ENCODE measurements at places on chromosomes 5 and 9. TPM values are rescaled to one million over a fixed set of nuclear protein-coding genes. Genes with fewer than 3 reads are reported as not detected.
A peak's percentile ranks its signal among the peaks of the same experiment; 100 is the strongest.

The KIAA1958 gene
- 51.9 TPM for total RNA-seq

The TSSK1B gene
- not detected for total RNA-seq

GRCh38 chr5:137366526-137366925 is 132.6 kb downstream of the SPOCK1 start:
- DNase-seq, result no peak

- DNase-seq, result peak; percentile 86
These were observed at the start of gene WNK2 for GRCh38 chr9:93183663-93184431. WNK2 (plus strand) TSS chr9:93184139; CDS start chr9:93184930, 791 bp downstream.

The HTR1A gene
- not detected for total RNA-seq

DNA sequence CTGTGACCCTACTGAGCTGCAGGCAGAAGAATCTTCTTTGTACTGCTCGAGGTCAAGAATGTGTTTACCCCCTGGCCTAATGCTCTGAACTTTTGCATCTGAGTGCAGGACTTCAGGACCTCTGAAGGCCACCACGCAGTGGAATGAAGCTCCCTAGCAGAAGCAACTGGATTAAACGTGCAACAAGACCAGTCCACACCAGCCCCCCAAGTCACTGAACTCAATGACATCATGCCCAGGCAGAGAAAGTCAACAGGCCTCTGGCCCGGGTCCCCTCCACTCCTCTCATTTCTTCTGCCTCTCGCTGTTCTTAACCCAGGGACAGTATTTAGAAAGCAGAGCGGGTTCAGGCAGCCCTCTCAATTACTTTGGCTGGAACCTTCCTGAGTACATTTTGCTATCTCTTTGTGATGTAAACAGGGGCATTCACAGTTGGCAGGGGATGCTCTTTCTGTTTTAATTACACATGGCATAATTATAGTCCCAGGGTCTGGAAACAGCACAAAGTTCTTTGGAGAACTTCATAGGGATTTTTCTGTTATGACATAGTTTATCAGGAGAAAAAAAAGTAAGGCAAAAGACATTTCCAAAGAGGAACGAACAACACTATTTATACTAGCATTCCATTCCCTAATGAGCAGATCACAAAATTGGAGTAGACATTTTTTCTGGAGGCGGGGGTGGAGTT is 108.2 kb upstream of the SPATA31D4 start:
- peak; percentile 78 for DNase-seq

- DNase-seq, result no peak
These were observed 163.8 kb upstream of the RFX3 start for GRCh38 chr9:3689555-3689954.

The DNAH5 gene
- total RNA-seq, result 2.5 TPM

DNA sequence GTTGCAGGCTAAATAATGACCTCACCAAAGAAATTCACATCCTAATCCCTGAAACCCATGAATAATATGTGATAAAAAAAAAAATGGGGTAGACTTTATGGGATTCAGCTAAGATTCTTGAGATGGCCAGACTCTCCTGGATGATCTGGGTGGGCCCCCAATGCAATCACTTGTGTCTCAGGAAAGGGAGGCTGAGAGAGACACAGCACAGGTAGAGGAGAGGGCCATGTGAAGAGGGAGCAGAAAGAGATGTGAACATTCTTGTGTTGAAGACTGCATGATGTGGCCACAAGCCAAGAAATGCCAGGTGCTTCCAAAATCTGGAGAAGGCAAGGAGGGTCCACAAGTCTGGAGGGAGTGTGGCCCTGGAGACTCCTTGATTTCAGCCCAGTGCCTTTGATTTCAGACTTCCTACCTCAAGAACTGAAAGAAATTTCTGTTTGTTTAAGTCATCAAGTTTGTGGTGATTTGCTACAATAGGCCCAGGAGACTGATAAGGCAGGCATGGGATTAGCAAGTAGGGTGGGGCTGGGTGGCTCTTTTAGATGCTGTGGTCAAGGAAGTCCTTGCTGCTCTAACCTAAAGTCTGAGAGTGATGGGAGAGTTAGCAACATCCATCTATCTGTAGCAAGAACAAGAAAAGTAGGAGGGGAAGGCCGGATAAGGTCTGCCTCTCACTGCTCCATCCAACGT is 86.6 kb upstream of the FAM120A start:
- DNase-seq, result peak; percentile 50

- no peak for DNase-seq
These were observed 497.9 kb downstream of the ARHGEF28 start for GRCh38 chr5:74123929-74124328.

The SPATA31A3 gene
- total RNA-seq, result not detected

- DNase-seq, result no peak
These were observed 132.8 kb downstream of the RASEF start for GRCh38 chr9:82930116-82930515.

DNA sequence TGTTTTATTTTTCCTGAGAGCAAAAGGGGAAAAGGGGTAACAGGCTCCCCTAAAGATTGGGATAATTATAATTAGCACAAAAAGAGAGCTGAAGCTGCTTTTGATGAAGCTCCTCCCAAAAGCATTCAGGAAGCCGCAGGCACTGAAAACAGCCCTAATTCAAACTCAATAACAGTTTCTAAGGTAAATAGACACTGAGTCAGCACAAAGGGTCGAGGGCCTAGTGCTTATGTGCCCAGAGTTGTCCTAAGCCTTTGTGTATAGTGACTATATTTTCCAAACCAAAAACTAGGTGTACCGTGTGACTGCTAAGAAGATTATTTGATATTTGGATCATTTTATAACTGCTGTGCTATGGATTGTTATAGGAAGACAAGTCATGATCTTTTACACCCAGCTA is 67.7 kb downstream of the HMHB1 start:
- DNase-seq, result no peak

DNA sequence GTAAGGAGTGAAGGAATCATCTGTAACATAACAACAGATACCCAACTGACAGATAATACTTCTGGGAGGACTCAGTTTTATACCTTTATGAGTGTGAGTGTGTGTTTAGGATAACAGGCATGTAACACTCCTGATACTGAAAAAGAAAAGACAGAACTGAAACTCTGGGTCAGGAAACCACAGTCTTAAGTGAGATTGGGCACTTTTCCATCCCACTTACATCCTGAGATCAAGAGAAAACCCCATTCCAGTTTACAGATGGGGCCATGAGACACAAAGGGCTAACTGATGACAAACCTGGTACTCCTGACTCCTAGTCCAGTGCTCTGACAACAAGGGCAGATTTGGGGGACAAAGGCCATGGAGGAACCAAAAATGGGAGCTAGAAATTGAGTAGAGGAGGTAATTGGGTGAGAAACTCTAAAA is 18.0 kb downstream of the IL5 start:
- DNase-seq, result no peak

DNA sequence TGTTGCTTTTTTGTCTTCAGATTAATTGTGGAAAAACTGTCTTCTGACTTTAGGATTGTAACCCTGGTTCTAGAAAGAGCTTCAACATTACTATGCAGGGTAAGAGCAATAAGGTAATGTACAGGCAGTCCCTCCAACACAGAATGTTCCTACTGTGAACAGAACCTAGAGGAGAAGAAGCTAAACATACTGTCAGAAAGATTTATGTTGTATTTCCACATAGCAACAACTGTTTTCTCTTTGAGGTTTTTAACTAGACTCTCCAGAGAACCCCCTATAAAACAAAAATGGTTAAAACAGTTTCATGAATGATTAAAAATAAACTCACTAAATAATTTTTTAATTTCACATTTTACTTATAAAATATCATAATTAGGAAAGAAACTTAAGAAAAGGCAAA is 64.3 kb upstream of the NAA35 start:
- DNase-seq, result no peak

The IGFBPL1 gene
- 82.2 TPM for total RNA-seq

- DNase-seq, result no peak
These were observed 112.8 kb upstream of the NR3C1 start for GRCh38 chr5:143516249-143516648.

GRCh38 chr5:174839196-174839595 is 114.8 kb downstream of the MSX2 start:
- DNase-seq, result no peak

- no peak for DNase-seq
These were observed 69.7 kb downstream of the LIX1 start for GRCh38 chr5:97072696-97073095.

GRCh38 chr9:34334337-34334824 is 5.0 kb downstream of the NUDT2 start:
- DNase-seq, result peak; percentile 86

- DNase-seq, result no peak
These were observed 52.7 kb downstream of the PRR16 start for GRCh38 chr5:120516805-120517204.

The HMMR gene
- total RNA-seq, result 75.1 TPM

- DNase-seq, result no peak
These were observed 1737.2 kb downstream of the MAT2B start for GRCh38 chr5:165242646-165243045.

GRCh38 chr5:148205044-148205806 is 2.4 kb downstream of the SPINK6 start:
- no peak for DNase-seq

- no peak for DNase-seq
These were observed 2.4 kb downstream of the SYK start for GRCh38 chr9:90803860-90804593.
